Activated CD4-positive, alpha-beta T cell treated with anti-CD3 and anti-CD28 coated beads for 4 hours (primary cell): ENCODE measurements at places on chromosomes 4 and X.

- no peak for DNase-seq
Measured at GRCh38 chr4:75391489-75392166, 122.6 kb downstream of the RCHY1 start.

GRCh38 chrX:7996414-7996813 lies 69.2 kb upstream of the PNPLA4 start:
- DNase-seq, result peak; percentile 20

GRCh38 chr4:154030746-154031145 lies 241.9 kb upstream of the SFRP2 start:
- DNase-seq, result no peak

GRCh38 chr4:78552389-78553042 lies 946 bp downstream of the ANXA3 start:
- DNase-seq, result no peak

DNA sequence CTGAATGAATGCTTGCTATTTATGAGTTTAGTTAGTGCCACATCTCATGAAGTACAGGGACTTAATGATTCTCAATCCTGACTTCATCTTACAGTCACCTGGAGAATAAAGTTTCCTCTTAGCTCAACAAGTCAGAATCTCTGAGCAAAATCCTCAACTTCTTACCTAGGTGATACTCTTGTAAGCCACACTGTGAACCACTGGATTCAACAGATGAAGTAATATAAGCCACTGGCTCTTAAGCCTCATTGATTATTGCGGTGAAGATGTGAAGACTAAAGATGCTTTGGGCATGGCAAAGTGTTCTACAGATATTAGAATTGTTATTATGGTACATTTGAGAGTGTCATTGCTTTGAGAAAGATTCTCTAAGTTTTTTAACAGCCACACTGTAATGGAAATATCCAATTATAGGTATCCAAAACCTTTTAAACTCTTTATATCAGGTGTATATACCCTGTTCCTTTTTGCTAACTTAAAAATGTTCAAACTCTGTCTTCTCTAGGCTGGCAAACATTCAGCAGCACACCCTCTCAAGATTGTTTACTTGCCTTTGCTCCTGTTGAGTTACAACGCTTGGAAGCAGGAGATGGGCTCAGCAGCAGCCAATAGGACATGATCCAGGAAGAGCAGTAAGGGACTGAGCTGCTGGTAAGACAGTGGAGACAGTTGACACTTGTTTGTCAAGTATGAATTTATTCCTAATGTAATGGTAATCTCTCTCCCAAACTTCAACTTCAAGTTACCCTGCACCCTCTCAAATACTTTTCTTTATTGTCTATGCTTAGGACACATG lies 43.4 kb downstream of the TET2 start:
- no peak for DNase-seq

DNA sequence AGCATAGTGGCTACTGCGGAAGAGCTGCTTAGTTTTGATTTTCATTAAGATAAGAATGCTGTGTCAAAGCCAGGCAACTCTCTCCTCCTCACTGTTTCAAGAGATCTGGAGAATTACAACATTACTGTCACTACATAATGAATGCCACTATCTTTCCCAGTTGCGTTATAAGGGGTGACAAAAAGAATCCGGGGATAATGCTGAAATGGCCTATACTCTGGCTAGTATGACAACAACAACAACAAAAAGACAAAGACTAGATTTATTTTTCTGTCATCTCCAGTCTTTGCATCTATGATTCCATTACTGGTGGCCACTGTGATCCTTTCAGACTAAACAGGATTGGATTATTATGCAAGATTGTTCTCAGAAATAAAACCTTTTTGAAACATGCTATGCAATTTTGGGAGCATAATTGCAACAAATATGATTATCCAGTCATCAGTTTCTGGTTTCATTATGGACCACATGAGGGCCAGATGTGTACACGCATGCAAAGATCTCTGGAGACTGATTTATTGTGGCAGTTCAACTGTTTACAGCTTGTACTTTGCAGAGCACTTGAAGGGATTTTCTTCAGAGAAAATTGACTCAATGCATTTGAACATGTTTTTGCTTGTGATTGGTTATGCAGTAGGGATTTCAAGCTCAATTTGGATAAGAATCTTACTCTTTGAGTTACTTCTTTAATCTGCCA lies 31.1 kb upstream of the SPANXB1 start:
- no peak for DNase-seq

GRCh38 chrX:129115104-129115503 lies 408.2 kb downstream of the SMARCA1 start:
- DNase-seq, result no peak

- DNase-seq, result no peak
Measured at GRCh38 chrX:149648932-149649331, 17.3 kb upstream of the TMEM185A start.
